ENCODE measurements at places on chromosomes 12 and 14.

DNA sequence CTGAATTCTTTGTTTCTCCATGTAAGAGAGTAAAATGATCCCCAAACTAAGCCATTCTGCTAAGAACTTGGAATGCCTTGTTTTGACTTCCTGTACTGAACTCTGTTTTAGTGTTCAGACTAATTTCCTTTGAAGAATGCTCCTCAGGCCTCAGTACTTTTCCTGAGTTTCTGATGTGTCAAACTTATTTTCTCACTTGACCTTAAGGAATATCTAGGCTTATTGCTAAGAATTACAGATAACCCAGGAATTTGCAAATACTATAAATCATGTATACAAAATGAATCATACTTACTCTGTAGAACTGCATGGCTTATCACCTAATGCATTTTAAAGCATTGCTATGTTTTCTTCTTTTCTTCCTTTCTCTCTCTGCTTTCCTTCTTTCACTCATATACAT is 93.1 kb upstream of the PKP2 start:
- no peak for DNase-seq

GRCh38 chr14:94100847-94101246 is 9.7 kb upstream of the IFI27 start:
- DNase-seq, result no peak

DNA sequence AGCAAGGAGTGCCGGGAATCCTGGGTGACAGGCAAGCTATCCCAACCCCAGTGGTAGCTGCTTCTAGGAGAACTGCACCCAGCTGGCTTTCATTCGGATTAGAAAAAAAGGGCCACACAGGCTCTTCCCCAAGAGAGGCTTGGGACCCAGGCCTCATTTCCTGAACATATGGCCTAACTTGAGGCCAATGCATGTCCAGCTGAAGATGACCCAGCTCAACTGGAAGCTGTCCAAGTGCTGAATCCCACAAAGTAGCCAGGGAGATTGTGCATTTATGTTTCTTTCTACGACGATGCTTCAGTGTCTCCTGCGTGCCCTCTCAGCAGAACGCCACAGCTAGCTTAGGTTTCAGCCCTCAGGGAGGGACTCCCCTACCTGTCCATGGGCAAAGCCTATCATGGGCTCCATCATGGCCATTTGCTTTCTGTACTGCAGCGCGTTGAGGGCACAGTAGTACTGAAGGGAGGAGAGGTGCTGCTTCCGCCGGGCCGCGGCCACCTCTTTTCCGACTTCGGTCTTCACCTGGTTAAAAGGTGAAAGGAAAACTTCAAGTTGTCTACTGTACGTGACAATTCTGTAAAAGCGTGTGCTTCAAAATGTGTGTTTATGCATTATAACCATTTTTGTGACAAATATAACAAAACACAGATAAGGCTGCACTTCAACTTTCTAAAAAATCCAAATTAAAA is 29.1 kb downstream of the APPL2 start:
- no peak for DNase-seq

GRCh38 chr14:36227802-36228201 is 51.3 kb upstream of the PTCSC3 start:
- no peak for DNase-seq

- no peak for DNase-seq
Observed at GRCh38 chr14:51684760-51685159, 33.0 kb downstream of the FRMD6 start.

GRCh38 chr12:3164454-3165077 is 87.4 kb downstream of the TSPAN9 start:
- DNase-seq, result no peak

GRCh38 chr12:130764475-130765185 is 48.5 kb upstream of the RIMBP2 start:
- DNase-seq, result peak; percentile 65

- no peak for DNase-seq
Observed at GRCh38 chr12:92554158-92555073, 148.4 kb upstream of the PLEKHG7 start.

DNA sequence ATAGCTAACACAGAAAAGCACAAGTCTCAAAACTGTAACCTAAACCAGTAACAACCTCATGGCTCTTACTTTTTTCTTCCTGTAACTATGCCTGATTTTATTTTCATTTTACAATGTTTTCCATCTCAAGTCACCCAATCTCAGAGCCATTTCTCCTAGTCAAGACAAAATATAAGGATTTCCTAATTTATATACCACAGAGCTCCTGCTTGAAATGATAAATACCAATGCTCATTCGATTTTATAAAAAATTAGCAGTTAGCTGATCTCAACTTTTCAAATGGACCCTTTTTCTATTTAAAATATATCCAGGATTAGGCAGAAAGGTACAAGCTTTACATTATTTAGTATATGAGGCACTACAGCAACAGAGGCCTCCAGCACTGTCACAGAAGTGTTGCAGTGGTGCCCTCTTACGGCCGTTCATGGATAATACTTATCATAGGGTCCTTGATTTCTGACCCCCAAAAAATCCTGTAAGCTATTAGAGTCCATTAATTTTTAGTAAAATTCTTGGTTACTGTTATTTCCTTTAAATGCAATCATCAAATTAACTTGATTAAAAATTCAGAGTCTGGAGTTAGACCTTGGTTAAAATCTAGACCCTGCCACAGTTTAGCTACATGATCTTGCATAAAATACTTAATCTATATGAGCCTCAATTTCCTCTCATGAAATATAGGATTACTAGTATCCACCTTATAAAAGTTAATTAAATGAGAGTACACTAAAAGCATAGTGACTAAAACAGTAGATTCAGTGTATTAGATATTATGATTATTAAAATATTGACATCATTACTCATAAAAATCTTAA is 68.3 kb downstream of the SEC23A start:
- DNase-seq, result no peak

- no peak for DNase-seq
Observed at GRCh38 chr12:6535960-6536847, 1.9 kb downstream of the GAPDH start.

GRCh38 chr12:130579231-130579630 is 136.9 kb downstream of the RIMBP2 start:
- DNase-seq, result no peak

DNA sequence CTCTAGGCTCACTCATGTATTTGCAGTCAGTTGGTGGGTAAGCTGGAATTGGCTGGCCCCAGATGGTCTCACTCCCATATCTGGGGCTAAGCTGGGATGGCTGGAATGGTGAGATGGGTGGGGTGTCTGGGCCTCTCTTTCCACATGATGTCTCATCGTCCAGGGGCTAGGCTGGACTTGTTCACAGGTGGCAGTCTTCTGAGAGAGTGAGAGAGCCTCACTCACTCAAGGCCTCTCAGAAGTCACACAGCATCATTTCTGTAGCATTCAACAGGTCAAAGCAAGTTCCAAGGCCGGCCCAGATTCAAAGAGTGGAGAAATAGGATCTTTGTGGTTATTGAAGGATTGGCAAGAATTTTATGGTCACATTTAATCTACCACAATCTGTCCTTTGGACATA is 102.7 kb downstream of the UNC79 start:
- no peak for DNase-seq

GRCh38 chr14:100654814-100655740 is 67.9 kb upstream of the BEGAIN start:
- no peak for DNase-seq

DNA sequence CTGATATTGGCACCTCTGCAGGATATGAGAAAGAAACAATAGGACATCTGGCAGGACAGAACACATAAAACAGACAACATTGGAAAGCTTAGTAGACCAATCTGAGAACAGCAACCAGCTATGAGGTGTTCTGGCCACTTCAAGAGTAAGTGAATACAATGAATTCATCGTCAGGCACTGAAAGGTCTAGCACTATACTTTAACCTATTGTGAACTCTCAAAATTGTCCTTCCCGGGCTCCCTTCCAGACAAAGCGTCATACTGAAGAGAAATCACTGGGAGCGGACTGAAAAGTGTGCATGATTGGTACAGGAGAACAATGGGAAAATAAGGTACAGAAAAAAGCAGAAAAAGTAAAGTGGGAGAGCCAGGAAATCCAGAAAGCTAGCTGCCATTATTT is 75.8 kb downstream of the LRP6 start:
- DNase-seq, result no peak

- no peak for DNase-seq
Observed at GRCh38 chr12:66550626-66551025, 128.2 kb downstream of the GRIP1 start.

DNA sequence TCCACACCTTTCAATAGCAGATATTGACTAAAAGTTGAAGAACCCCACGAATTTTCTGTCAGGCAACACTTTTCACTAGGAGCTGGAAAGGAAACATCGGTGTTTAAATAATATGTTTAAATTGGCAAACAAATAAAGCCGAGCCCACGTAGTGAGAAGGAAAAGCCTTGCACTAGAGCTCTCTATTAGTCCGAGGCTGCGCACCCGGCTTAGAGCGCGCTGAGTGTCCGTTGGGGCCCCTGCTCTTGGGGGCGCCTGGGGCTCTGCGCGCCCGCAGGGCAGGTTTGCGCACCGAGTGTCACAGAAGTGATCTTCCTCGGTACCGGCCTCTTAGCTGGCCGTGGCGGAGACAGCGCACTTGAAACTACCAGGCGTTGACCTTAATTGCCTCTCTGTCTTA is 6.4 kb downstream of the TTC6 start:
- DNase-seq, result no peak

Data from HCT116 (cell line).